NCI-H510A treated with DMSO at 0.1 percent for 48 hours (cell line): ENCODE measurements at places on chromosomes 2 and 18.

DNA sequence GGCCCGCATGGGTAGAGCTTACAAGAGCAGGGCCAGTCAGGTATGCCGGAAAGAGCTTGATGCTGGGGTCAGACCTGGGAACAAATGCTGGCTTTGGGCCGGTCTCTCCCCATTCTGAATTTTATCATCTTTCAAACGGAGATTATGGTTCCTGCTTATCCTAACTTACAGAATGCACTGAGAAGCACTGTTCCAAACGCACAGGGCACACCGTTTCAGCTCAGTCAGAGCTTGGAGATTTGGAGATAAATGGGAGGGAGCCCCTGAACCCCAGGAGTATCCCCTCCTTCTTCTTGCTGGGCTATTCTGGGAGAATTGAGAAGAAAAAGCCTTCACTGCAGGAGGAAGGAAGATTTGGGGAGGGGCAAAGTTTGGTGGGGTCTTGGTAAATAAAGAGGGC is 169.4 kb downstream of the DDX1 start:
- DNase-seq = no peak

DNA sequence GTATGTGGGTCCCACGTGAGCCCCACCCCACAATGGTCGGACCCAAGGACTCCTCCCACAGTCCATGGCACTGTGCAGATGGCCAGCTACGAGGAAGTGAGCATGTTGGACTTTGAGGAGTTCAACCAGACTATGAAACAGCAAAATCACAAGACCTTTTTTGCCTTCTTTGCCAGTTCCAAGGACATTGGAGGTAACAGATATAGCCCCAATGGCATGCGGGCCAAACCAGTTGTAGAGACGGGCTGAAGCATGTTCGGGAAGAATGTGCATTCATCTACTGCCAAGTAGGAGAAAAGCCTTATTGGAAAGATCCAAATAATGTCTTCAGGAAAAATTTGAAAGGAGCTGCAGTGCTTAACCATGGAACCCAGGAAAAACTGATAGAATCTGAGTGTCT is 12.6 kb downstream of the DNER start:
- DNase-seq = no peak

DNA sequence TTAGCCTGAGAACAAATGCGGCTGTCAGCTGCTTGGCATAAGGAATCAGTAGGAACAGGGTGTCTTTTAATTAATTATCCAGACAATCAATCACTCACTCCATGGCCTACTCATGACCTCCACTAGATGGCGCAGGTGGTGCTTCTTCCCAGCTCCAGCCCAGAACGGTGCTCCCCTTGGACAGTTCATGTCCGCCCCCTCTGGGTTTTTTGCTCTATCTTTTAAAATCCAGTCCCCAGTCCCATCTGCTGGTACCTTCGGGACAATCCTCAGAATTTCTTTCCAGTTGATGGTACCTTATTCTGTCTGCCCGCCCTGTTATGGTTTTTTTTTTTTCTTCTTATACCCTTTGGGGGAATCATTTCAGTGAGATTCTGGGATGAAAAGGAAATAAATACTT is 99.8 kb downstream of the CACNB4 start:
- DNase-seq = peak; percentile 17

DNA sequence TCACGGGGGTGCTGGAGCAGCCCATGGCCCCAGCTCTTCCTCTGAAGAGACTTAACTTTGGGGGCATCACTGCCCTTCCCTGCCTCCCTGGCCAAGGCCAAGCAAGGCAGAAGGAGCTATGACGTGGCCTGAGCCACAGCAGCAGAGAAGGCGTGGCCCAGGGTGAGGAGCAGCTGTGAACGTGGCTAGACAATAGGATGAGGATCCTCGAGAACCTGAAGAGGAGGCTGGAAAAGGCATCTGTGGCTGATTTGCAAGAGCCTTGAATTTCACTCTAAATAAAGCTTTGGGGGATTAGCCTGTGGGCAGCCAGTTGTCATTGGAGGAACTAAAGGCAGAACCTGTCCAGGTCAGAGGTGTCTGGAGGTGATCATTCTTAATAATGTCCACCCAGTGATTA is 652.9 kb upstream of the ID2 start:
- DNase-seq = no peak

DNA sequence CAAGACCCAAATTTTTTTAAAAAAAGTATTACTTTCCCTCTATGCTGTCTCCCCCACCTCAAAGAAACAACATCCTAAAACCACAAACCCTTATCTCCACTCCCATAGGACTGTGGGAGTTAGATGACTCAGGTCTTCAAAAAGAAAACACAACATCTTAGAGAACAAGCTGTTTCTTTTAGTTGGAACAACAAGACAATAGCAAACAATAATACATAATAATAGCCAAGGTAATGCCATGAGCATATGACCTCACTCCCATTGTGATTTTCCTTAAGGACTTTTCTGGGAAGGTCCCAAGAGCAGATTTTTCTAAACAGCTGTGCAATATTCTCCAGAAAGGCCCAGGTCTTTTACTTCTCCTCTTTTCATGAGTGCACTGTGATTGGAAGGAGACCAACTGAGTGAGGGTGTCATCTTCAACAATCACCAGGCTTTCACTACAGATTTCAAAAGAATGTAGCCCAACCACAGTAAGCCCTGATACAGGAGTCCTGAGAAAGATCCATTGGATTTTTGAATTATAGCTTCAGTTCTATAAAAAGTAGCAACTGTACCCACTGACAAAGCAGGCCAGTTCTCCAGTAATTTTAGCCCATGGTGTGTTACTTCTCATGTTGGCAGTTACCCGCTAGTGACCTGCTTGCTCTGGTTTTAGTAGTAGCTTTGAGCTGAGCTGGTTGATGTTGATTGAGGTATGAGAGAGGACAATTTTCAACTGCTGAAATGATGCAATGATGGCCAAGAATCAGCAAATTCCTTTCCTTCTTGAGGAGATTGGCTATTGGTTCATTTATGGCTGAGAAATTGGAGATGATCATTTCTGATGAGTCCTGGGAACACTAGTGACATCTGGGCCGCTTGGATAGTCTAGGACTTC is 144.5 kb upstream of the TCF4 start:
- no peak for DNase-seq

DNA sequence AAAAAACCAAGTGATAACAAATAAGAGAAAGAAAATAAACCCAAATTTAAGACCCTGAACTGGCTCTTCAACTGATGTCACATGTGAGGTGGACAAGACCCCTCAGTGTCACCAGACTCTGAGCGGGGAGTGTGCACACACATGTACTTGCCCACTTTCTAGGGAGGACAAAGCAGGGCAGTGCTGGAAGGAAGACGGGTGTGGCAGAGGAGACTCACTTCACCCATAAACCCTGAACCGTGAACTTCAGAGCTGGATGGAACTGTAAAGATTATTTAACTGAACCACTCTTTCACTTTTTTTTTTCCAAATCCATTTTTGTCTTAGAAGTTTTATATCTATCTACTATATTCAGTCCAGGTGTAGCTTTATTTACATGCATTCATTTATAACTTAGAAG is 12.3 kb downstream of the PLA2R1 start:
- no peak for DNase-seq

- DNase-seq = no peak
These were observed 153.7 kb downstream of the CSRNP3 start for GRCh38 chr2:165623161-165623560.

- DNase-seq = no peak
These were observed 645 bp downstream of the MIB1 start for GRCh38 chr18:21741312-21741561.

DNA sequence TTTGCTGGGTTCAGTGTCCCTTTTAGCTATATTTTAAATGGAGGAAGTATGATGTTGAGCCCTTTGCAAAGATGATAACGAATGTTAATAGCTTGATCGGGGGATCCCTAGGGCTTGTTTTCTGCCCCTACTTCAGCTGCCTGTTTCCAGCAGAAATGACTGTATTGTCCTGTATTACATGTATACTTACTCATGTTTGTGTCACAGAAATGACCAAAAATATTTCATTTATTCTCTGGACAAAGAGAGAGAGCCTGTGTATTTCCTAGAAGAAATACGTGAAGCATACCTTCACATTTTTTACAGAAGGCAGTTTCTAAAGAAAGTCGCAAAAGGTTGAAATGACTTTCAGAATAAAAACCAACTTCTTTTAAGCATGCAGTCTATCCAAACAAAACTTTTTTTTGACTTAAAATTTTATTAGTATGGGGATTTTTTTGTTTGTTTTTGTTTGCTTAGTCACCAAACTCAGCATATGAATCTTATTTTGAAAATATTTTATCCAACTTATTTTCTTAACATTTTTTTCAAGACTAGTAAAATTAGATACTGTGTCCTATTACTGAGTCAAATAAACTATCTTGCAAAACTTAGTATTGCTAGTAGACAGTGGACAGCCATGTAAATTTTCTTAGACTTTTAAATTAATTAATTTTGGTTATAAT is 68.9 kb downstream of the PTRHD1 start:
- no peak for DNase-seq

DNA sequence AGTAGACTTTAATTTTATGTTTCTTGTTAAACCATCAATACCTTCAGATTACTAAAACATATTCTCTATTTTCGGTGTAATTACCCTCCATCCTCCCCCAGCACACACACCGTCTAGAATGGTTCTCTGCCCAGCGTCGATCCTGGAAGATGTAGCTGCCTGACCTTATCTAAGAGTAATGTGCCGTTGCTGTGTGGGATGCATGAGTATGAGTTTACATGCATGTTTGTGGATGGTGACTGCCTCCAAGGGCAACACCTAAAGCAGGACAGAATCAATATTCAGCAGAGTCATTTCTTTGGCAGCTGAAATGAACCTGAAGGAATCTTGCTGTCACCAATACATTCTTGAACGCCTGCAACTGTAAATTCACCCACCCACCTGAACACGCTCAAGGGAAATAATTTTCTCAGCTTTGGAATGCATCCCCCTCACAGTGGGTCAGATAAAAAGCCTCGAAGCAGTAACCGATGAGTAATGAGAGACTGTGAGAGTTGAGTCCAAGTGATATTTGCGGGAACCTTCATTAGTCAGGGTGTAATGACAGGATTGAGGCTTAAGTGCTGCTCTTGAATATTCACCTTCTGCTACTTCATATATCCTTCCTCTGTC is 155.8 kb upstream of the RND3 start:
- DNase-seq = no peak

DNA sequence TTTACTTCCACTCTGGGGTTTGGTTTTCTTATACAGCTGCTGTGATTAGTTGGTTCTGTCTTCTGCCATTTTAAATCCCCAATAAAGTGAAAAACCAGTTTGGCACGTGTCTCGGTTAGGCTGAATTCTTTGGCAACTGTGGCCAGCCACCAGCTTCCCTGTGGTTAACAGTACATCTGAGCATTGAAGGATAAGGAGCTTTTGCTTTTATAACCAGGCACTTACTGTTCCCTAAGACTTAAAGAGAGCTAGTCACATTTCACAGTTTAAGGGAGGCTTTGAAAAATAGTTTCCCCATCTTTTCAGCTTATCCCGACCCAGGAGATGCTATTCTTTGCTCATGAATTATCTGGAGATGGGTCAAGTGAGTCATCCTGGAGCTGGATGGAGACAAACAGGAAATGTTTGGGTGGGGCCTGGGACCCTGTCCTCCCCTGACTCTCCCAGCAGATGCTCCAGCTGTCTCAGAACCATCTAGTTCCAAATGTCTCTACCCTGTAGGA is 57.3 kb upstream of the EML6 start:
- DNase-seq = no peak

GRCh38 chr2:1640301-1641135 is 103.8 kb downstream of the PXDN start:
- no peak for DNase-seq

- DNase-seq = peak; percentile 82
These were observed 41.6 kb downstream of the SH3RF3 start for GRCh38 chr2:109170645-109171044.

DNA sequence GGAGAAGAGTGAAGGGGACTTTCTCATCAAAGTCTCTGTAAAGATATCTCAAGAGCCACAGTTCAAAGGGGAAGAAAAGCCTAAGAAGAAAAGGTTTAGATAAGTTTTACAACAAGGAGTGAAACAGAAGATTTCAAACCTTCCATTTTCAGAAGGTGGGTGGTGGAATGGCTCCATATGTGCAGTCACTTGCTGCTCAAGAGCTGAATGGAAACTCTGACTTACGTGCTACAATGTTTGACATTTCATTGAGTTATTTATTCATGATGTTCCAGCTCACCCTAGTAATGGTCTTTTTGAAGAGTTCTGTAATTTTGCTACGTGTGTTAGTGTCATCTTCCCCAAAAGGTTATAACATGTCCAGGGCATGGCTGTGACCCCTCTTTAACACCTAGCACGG is 21.7 kb downstream of the LCT start:
- no peak for DNase-seq

DNA sequence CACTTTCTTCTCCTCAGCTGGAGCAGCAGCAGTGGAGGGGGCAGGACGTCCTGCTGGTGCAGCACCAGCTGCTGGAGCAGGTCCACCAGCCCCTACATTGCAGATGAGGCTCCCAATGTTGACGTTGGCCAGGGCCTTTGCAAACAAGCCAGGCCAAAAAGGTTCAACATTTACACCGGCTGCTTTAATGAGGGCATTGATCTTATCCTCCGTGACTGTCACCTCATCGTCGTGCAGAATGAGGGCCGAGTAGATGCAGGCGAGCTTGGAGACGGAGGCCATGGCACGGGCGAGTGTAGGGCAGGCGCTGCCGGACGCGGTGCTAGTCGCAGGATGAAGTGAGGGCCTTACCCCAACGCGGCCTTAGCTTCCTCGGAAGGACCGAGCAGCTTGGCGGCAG is 12.5 kb downstream of the HOXD1 start:
- DNase-seq = no peak

GRCh38 chr2:97678298-97678697 is 8.8 kb downstream of the C2orf92 start:
- no peak for DNase-seq

- no peak for DNase-seq
These were observed 1167.5 kb upstream of the ACVR2A start for GRCh38 chr2:146677280-146677679.

DNA sequence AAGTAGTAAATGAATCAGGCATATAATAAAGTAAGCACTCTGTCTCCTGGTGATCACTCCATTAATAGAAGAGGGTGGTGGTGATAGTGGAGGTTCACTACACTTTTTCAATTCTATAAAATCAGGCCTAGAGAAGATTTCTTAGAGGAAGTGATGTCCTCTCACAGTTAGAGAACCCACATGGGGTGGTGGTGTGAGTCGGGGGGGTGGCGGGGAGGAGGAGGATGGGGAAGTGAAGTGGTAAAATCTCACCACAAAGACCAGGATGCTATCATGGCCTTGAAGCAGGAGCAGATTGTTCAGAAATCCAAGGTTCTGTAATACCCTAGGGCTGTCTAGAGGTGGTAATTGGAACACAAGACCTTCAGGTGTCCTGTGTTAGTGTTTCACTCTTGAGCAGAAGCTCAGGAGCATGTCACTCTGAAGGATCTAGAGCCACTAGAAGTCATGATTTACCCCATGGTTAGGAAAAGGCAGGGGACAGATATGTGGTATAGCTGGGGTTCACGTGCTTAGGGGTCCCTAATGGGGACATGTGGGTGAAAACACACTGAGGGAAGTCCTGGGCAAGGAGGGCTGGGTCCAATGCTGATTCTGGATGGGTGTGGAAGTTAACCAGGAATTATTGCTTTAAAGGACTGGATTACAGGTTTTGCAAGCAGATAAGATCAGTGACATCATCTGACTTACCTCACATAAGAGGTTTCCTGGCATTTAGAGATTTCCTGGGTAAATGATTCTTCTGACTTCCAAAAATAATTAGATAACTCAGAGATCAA is 31.0 kb downstream of the RNF125 start:
- DNase-seq = no peak

- no peak for DNase-seq
These were observed 483 bp upstream of the FHL2 start for GRCh38 chr2:105399207-105399861.

- no peak for DNase-seq
These were observed 70.4 kb upstream of the TWIST2 start for GRCh38 chr2:238777369-238778067.
